GM18507 (cell line): ENCODE measurements at places on chromosomes 3 and 15.

DNA sequence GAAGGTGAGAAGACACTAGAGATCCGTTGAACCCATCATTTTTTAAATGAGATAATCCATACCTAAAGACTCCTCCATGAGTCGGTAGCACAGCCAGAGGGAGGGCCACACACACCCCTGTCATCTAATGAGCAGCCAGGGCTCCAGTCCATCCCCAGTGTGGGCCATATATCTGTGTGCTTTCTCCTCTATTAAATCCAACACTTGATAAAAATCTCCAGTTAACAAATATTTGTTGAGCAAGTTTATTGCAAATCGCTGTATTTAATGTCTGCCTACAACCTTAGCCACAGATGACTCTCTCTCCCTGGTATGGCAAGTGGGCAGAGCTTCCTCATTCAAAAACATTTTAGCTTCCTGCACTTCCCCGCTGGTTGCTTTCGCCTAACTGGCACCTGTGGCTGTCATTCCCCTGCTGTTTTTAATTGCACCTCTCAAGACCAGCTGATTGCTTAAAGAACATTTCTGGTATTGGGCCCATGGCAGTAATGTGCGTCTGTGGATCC is 82.8 kb downstream of the SMAD3 start:
- DNase-seq = no peak

DNA sequence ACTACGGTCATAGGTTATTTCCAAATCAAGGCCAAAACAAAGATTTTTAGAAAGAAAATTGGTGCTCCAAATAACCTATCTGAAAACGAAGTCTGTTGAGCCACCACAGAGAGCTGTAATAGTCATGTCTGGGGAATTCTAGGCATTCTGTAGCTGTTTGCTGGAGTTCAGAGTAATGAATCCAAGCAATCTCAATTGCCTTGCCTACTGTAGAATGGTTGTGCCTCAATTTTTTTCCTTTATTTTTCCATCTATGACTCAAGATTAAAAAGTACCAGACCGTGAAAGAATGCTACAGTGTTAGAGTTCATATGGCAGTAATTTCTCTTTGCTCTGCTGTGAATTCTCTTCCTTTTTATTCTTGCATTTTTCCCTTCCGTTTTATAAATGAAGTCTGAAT is 1007.2 kb upstream of the ALCAM start:
- no peak for DNase-seq

GRCh38 chr3:5787861-5788488 is 600.5 kb downstream of the EDEM1 start:
- no peak for DNase-seq

- no peak for DNase-seq
These were observed 62.4 kb upstream of the TNIK start for GRCh38 chr3:171522651-171523050.

GRCh38 chr3:6779140-6779539 is 81.8 kb upstream of the GRM7 start:
- DNase-seq = no peak
